ENCODE measurements at places on chromosomes 2 and 18. TPM values are rescaled to one million over a fixed set of nuclear protein-coding genes. Genes with fewer than 3 reads are reported as not detected.

SLC1A4 gene
- total RNA-seq: 21.4 TPM

NEDD4L gene
- 7.4 TPM for total RNA-seq

WDR54 gene
- 48.3 TPM for total RNA-seq

GPBAR1 gene
- total RNA-seq: not detected

FRZB gene
- 0.23 TPM for total RNA-seq

ARHGEF33 gene
- 1.2 TPM for total RNA-seq

DRC1 gene
- total RNA-seq: under 0.01 TPM

ANO7 gene
- 0.69 TPM for total RNA-seq

ASAP2 gene
- 79.5 TPM for total RNA-seq

OR6B2 gene
- not detected for total RNA-seq

OXER1 gene
- not detected for total RNA-seq

EPC2 gene
- total RNA-seq: 17.5 TPM

MAP2 gene
- 0.59 TPM for total RNA-seq

ALPP gene
- not detected for total RNA-seq

CFAP221 gene
- not detected for total RNA-seq

GALNT3 gene
- 5.4 TPM for total RNA-seq

ALPI gene
- total RNA-seq: not detected

SOWAHC gene
- total RNA-seq: 7.4 TPM

PLCD4 gene
- 0.59 TPM for total RNA-seq

CFLAR gene
- total RNA-seq: 126 TPM

NCKAP5 gene
- 9.2 TPM for total RNA-seq

MLPH gene
- 50.9 TPM for total RNA-seq

SMAD2 gene
- 171 TPM for total RNA-seq

CERKL gene
- not detected for total RNA-seq

RAB6C gene
- total RNA-seq: not detected

SKOR2 gene
- not detected for total RNA-seq

XIRP2 gene
- under 0.01 TPM for total RNA-seq

RAX gene
- total RNA-seq: not detected

BOK gene
- total RNA-seq: 21.7 TPM

REG1A gene
- not detected for total RNA-seq

UGT1A4 gene
- not detected for total RNA-seq

KANSL3 gene
- total RNA-seq: 36.5 TPM

DSC2 gene
- total RNA-seq: 2.8 TPM

Data from smooth muscle cell of the umbilical artery (primary cell).